ENCODE measurements at places on chromosomes 1 and 21.

- no peak for DNase-seq
These were observed 14.1 kb downstream of the PIK3C2B start for GRCh38 chr1:204480515-204480914.

DNA sequence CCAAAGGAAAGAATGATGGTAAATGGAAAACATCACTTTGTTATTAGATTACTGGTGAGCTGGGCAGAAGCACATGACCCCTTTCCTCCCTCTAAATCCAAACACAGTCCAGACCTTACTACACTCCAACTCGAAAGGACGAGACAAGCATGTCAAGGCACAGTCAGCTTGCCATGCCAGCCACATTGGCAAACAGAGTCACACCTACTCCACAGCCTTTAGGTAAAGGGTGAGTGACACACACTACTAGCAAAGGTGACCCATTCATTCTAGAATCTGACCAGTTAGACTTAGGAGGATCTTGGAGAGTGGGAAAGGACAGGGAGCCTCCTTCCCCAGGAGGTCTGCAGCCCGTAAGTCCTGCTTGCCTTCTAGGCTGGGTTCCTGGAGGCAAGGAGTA is 3.0 kb downstream of the SLC44A3 start:
- no peak for DNase-seq

GRCh38 chr1:192906334-192906733 is 97.5 kb downstream of the RGS2 start:
- no peak for DNase-seq

GRCh38 chr1:145992502-145992936 is 3.9 kb downstream of the TXNIP start:
- DNase-seq: no peak

GRCh38 chr1:10973552-10973951 is 38.9 kb upstream of the TARDBP start:
- no peak for DNase-seq

DNA sequence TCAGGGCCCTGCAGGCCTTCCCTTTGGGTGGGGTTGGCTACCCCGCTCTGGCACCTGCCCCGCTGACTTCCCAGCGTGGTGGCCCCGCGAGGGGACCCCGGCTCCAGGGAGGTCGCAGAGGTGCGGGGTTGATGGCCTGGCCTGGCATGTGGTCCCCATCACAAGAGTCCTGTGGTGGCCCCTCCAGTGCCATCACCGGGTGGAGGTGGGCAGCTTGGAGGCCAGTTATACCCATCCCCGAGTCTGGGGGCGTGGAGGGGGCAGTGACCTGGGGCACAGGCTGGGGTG is 26.8 kb downstream of the PRMT2 start:
- DNase-seq: no peak

DNA sequence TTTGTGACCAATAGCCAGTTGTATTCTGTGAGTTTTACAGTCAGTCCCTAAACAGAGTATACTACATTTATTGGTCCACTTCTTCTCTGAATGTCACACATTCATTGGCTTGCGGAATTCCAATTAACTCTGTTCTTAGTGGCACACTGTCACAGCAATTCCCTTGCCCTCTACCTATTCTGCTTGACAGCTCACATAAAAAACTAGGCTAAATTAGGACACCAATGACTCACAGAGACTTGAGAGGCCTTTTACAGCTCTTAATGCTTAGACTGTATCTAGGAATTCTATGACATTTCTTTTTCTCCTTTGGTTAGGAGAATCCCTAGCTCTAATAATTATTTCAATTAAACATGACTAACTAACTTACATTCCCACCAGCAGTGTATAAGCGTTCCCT is 104.1 kb downstream of the NEGR1 start:
- no peak for DNase-seq

GRCh38 chr1:113683384-113684152 is 75.7 kb downstream of the PHTF1 start:
- DNase-seq: no peak

- no peak for DNase-seq
These were observed 144.5 kb upstream of the DNAH14 start for GRCh38 chr1:224785040-224785328.

DNA sequence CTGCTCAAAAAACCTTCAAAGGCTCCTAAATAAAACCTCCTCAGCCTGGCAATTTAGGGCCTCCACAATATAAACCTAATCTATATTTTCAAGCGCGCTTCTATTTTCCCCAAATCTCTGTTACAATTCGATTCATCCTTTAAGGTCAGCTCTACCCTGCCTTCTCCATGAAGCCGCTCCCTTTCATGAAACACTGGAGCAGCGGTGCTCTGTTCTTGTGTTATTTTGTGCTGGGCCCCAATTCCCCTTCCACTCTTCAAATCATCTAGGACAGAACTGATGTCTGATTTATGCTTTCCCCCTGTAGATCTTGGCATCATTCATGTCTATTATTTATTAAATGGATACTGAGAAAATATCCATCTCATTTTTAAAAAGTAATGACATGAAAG is 6.9 kb downstream of the ERRFI1 start:
- no peak for DNase-seq

- no peak for DNase-seq
These were observed 28.4 kb downstream of the NBPF6 start for GRCh38 chr1:108478429-108479015.

GRCh38 chr1:208189183-208189582 is 55.0 kb downstream of the PLXNA2 start:
- no peak for DNase-seq

- DNase-seq: no peak
These were observed 35.5 kb upstream of the ASPM start for GRCh38 chr1:197181982-197182381.

GRCh38 chr1:90593312-90593711 is 123.8 kb downstream of the BARHL2 start:
- no peak for DNase-seq

- DNase-seq: no peak
These were observed 26.4 kb downstream of the WDR26 start for GRCh38 chr1:224408294-224408590.

DNA sequence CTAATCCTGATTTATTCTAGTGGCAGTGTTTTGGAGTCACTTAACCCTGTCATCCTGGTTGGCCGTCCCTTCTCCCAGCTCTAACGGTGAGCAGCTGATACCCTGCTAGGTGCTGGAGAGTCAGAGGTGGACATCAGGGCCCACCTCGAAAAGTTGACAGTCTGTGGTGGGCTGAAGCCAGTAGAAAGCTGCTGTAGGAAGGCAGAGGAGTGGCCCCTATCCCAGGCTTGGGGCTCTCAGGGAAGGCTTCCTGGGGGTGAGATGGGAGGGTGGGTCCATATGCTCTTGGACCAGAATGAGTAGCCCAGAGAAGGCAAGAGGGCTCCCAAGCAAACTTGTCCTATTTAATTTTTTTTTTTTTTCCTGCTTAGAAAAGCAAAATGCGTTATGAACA is 475 bp upstream of the RPL5 start:
- no peak for DNase-seq

DNA sequence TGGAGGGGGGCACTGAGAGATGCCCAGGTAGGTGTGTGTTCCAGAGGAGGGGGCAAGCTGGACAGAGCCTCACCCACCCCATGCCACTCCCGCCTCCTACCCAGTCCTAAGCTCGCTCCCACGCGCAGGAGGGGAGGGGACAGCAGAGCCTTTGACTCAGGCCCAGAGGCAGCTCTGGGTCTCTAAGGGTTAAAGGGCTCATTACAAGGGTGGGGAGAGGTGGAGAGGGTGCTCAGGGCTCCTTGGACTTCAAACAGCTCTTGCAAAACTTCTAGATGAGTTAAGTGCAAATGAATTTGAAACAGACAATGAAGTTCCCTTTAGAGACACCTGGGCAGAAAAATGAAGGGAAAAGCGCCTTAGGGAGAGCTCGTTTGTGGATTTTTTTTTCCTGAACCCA is 104.2 kb upstream of the CASZ1 start:
- DNase-seq: no peak

- DNase-seq: no peak
These were observed 88.3 kb upstream of the ARHGAP29 start for GRCh38 chr1:94325377-94326302.

DNA sequence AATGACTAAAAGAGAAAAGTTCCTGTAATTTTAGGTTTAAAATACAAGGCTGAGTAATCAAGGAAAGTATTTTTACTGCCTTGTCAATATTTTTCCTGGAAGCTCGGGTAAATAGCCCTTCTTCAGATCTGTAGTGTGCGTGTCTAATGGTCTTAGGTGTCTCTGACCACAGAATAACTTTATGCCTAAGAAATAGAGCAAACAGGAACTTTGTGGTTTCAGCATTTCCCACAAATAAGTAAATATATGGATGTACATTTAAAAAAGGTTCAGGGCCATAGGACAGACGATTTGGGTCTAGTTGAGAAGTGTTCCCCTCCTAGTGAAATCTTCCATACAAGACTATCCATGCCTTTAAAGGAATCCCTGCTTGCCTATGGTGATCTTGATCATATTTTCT is 107.0 kb downstream of the ZC3H11B start:
- no peak for DNase-seq

DNA sequence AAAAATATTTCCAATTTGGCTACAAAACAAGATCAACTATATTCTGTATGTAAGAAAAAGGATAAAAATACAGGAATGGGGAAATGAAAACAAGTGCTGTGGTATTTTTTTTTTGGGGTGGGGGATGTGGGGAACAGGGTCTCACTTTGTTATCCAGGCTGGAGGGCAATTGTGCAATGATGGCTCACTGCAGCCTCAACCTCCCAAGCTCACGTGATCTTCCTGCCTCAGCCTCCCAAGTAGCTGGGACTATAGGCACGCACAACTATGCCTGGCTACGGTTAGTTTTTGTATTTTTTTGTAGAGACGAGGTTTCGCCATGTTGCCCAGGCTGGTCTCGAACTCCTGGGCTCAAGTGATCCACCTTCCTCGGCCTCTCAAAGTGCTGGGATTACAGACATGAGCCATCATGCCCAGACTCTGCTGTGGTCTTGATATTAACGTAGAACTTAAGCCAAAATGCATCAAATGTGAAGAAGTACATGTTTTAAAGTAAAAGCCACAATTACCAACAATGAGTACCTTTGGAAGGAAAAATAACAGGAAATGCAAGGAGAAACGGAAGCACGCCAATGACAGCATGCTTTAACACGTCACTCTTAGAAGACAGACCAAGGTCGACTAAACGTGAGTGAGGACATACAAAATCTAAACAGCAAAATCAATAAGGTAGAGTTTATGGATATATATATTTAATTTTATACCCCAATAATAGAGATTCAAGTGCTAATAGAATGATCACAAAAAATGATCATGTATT is 8.8 kb upstream of the ABCB10 start:
- no peak for DNase-seq

DNA sequence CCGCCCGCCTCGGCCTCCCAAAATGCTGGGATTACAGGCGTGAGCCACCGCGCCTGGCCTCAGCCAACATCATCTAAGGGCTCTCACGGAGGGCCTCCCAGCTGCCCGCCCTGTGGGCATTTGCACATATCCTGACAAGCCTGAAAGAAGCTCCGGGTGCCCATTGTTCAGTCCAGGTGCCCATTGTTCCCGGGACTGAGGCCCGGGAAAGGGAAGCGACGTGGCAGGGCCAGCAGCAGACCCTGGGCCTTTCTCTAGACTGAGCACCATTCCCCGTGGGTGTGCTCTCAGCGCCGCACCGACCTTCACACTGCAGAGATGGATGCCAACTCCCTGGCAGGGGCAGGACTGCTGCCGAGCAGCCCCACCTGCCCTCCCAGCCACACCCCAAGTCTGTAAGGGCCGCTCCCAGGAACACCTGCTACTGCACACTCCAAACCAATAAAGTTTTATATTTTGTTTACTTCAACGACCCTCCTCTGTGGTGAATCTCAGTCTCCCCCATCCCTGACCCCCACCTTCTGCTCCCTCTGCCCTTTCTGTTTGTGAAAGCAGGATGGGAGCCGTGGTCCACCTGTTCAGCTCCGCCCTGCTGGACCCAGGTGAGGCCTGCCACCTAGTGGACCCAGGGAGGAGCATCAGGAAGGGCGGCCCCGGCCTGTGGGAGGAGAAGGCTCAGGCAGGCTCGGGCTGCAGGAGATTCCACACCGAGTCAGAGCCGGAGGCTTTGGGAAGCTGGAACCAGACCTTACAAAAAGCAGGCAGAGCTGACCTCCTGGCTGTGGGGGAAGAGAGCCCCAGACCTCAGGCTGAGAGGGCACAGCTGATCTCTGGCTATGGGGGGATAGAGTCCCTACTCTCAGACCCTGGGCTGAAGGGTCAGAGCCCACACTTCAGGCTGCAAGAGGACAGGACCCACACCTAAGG is 1.1 kb upstream of the TMEM82 start:
- no peak for DNase-seq

GRCh38 chr1:216812966-216813365 is 89.7 kb upstream of the ESRRG start:
- no peak for DNase-seq

- no peak for DNase-seq
These were observed 8.6 kb upstream of the IGSF21 start for GRCh38 chr1:18099026-18099425.

- DNase-seq: no peak
These were observed 18.9 kb downstream of the ACP6 start for GRCh38 chr1:147651466-147651865.
